ENCODE measurements at places on chromosomes 12 and 14.

GRCh38 chr12:50979369-50980052, 27.2 kb downstream of the HIGD1C start:
- peak; percentile 10 for DNase-seq

DNA sequence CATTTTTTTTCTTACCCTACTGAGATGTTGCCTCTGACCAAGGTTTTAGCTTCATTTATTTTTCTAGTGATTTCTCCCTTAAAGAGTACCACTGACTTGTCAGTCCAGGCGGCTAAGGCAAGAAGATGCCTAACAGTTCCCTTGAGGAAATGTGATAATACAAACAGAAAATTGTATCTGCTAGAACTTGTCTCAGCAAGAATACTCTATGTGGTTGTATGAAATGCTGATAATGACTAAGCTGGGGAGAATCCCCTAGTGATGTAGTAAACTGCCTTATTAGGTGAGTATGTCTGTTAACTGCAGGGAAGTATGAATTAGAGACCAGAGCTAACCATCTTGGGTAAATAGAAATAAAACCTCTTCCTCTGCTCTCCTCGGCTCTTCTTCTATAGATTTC, 6.7 kb downstream of the C12orf54 start:
- DNase-seq = no peak

- no peak for DNase-seq
Observed at GRCh38 chr12:91928501-91928900, 217.1 kb downstream of the BTG1 start.

- no peak for DNase-seq
Observed at GRCh38 chr14:65594153-65594881, 181.8 kb downstream of the FUT8 start.

GRCh38 chr12:131922772-131923171, 6.3 kb upstream of the PUS1 start:
- no peak for DNase-seq

- no peak for DNase-seq
Observed at GRCh38 chr12:71223139-71223538, 65.3 kb upstream of the TSPAN8 start.

DNA sequence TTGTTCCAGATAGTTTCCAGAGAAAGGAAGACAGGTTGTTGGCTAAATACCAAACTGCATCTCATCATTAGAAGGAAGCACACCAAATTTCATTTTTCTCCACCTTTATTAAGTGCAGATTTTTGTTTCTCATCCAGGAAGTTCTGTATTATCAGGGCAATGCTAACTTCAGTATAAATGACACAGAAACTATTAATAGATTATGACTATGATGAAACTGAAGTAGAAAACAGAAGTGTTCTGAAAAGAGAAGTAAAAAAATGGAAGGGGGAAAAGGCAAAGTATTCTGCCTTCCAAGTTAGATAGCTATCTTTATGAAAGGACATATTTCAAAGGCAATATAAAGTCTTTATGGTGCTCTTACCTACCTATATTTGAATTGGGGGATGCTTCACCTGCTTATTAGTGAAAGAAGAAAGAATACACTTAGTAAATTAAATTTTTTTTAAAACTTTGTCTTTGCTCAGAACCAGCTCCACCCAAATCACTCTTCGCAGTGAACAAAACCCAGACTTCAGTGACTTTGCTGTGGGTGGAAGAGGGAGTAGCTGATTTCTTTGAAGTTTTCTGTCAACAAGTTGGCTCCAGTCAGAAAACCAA, 223.9 kb downstream of the PTPRO start:
- peak; percentile 62 for DNase-seq

GRCh38 chr12:103331643-103332042, 164.1 kb downstream of the C12orf42 start:
- DNase-seq = no peak

GRCh38 chr12:57727758-57728395, 10.7 kb downstream of the AGAP2 start:
- no peak for DNase-seq

GRCh38 chr14:104799244-104800014, 1.5 kb upstream of the ZBTB42 start:
- DNase-seq = peak; percentile 23

- no peak for DNase-seq
Observed at GRCh38 chr14:39423793-39424192, 8.4 kb downstream of the FBXO33 start.

DNA sequence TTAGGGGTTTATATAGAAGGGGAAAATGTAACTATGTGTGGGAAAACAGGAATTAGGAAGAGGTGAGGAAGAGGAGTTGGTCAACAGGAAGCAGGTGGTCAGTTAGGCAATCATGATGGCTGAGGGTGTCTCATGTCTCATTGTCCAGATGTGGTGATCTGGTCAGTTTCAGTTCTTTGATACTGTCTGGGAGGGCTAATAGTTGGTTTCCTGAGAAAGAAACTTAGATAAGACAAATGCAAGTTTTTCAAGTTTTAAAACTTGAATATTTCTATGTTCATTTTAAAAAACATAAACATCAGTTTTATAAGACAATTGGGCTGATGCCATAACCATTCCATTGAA, 1121.8 kb upstream of the USP15 start:
- DNase-seq = no peak

- DNase-seq = no peak
Observed at GRCh38 chr14:65832431-65833266, 420.1 kb downstream of the FUT8 start.

DNA sequence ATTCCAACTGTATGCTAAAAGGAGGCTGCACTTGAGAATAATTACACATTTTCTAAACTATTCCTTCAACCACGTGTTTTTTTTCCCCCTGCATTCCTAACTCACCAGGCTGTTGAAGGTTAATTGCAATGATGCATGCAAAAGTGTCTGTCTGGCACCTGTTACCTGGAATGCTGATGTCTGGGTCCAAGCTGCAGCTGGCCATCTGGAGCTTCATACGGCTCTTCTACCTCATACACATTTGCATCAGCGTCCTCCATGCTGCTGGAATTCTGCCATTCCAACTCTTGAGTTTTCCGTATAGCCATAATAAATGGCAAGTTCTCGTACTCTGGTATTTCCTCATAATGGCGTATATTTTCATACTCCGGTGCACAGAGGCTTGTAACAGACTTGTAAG, 8.6 kb downstream of the FGD6 start:
- no peak for DNase-seq

GRCh38 chr14:91119556-91120311, 5.9 kb downstream of the DGLUCY start:
- no peak for DNase-seq

GRCh38 chr12:2856051-2856450, 788 bp downstream of the TEX52 start:
- DNase-seq = no peak

DNA sequence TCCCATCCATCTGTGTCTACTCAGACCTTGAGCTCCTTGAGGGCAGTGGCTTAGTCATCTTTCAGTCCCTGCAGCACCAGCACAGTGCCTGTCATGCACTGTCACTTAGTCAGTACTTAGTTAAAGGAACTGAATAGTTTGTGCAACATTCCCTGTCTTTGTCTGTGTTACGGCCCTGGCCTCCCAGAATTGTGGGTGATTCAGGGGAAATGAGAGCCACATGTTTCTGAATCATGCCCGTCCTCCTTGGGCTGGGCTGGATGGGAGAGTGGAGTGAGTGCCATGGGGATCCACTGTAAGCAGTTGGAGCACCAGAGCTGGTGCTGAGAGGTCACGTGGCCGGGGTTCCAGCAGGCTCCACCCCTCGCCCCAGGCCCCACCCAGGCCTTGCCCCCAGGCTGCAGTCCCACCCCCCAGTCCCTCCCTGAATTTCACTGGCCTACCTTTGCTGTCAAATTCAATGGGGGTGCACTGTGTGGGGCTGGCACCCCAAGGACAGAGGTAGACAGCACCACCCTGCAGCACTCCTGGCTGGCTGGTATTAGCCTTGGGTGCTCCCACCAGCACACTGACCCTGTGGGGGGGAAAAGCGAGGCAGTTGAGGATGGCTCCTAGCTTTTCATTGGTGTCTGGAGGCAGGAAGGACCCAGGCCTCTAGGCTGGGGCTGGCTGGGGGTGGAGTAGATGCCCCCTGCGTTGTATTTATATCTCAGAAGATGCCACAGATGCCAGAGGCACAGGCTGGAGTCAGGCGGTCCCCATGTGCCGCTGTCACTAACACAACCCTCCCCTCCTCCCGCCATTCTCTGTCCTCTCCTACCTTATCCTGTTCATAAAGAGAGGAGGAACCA, 7.5 kb downstream of the ITGA5 start:
- peak; percentile 69 for DNase-seq

DNA sequence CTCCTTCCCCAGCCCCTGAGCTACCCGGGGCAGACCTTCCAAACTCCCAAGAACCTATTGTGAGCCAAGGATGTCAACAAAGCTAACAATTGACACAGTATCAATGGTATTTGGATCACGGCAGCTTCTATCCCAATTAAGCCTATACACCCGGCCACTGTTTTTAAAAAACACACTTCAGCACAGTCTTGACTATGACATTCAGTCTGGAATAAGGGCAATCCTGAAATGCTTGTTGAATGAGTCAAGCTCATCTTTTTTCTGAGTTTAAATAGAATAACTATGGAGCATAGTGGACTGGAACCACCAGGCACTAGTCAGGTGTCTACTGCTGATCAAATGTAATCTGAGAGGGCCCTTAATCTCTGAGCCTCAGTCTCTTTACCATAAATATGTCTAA, 5.7 kb downstream of the DENND5B start:
- no peak for DNase-seq

GRCh38 chr12:125836647-125837046, 771.4 kb downstream of the AACS start:
- DNase-seq = no peak

DNA sequence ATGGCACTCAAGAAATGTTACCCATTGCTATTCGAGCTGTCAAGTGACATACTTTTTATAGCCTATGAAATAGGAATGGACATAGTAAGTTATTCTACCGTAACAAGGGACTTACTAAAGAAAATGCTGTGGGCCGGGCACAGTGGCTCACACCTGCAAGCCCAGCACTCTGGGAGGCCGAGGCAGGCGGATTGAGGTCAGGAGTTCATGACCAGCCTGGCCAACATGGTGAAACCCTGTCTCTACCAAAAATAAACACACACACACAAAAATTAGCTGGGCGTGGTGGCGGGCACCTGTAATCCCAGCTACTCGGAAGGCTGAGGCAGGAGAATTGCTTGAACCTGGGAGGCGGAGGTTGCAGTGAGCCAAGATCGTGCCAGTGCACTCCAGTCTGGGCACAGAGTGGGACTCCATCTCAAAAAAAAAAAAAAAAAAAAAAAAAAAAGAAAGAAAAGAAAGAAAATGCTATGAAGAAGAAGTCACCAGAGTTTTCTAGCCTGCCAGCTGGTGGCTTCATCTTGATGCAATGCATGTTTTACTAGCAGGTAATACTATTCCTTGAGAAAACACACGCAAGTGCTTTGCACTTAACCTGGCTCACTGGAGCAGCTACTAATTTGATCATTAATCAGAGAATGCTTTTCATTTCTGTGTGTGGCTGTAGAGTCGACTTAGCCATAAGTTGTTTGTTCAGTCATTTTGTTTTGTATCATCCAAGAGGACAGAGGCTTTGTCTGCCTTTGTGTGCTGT, 166.7 kb upstream of the MYL2 start:
- no peak for DNase-seq

DNA sequence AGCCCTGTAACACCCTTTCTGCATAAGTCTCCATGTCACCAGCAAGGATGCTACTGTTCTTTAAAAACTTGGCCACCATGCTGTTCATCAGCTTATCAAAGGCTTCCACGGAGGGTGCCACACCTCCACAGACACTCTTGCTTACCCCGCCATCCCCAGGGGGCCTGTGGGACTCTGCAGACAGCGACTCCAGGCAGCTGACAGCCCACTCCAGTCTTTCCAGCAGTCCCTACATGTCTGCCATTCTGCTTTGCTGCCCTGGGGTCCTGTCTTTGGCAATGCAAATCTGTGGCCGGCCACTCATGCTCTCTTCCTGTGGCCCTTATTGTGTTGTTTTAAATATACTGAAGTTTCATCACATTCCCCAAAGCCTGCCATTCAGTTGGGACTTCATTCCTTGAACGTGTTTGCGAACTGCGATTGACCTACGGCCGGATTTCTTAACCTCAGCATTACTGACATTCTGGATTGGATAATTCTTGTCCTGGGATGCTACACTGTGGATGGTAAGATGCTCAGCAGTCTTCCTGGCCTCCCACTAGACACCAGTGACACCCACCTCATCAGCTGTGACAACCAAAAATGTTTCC, 125.6 kb downstream of the FOXN3 start:
- DNase-seq = no peak

DNA sequence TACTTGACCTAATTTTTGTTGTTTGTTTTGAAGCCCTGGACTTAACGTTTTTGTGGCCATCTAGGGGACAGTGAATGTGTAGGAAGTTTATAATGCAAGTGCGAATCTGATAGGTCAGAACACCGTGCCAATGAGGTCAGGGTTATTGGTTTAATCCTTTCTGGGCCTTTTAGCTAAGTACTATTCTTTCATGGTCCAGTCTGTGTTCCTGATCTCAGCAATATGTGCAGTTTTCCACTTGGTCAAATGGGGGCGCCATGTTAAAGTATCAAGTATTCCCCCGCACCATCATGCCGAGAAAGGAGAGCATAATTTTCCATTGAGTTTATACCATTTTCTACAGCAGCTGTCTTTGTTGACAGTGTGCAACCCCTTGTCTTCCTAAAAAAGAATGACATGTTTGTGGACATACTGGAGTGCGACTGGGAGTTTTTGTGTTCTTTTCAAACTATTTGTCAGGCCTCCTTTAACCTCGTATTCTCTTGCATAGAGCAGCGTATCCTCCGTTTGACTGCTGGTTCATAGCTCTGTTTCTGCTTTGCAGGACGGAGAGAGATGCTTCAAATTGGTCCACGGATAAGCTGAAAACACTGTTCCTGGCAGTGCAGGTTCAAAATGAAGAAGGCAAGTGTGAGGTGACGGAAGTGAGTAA, 1.3 kb downstream of the AHSA1 start:
- peak; percentile 70 for DNase-seq

GRCh38 chr12:54701940-54702592, 53.9 kb upstream of the DCD start:
- DNase-seq = peak; percentile 67

DNA sequence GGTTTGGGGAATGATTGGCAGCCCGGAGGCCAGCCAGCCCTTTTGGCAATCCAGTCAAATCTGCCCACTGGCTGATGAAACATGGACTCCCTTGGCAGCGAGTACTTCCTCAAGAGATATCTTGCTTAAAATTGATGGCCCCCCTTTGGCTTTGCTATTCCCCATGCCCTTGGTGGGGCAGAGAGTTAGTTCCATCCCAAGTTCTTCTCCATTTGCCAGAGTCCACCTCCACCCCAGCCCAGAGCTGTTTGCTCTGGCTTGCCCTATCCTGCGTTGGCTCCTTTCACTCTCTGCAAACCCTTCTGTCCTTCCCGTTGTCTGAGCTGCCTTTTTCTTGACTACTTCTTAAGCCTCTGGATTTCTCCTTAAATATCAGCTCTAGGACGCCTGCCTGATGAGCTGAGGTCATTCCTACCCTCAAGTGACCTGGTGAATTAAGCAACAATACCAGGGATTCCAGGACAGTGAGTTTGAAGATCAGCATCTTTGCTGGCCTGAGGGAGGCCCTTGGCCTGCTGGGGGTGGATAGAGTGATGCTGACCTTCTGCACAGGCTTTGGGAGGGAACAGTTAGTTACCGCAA, 212.0 kb downstream of the CACNA1C start:
- DNase-seq = no peak
